Kidney tubule cell (primary cell): ENCODE measurements at places on chromosomes 2 and 18.
A peak's percentile ranks its signal among the peaks of the same experiment; 100 is the strongest.

DNA sequence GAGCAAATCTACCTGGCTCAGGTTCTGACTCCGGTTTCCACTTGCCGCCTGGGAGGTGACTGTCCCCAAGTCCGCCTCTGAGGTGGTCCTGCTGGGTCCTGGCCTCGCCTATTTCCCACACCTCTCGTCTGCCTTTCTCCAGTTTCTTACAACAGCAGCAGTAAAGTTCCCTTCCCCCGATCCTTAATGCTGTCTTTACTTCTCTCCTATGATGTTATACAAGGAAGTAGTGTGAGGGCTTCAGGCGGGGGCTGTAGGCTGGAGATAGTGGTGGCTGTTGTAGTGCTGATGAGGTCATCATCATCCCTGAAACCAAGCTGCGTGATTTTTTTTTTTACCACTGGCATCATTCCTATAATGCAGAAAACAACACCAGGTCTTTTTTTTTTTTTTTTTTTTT, 18.9 kb downstream of the TGIF1 start:
- peak; percentile 54 for DNase-seq

DNA sequence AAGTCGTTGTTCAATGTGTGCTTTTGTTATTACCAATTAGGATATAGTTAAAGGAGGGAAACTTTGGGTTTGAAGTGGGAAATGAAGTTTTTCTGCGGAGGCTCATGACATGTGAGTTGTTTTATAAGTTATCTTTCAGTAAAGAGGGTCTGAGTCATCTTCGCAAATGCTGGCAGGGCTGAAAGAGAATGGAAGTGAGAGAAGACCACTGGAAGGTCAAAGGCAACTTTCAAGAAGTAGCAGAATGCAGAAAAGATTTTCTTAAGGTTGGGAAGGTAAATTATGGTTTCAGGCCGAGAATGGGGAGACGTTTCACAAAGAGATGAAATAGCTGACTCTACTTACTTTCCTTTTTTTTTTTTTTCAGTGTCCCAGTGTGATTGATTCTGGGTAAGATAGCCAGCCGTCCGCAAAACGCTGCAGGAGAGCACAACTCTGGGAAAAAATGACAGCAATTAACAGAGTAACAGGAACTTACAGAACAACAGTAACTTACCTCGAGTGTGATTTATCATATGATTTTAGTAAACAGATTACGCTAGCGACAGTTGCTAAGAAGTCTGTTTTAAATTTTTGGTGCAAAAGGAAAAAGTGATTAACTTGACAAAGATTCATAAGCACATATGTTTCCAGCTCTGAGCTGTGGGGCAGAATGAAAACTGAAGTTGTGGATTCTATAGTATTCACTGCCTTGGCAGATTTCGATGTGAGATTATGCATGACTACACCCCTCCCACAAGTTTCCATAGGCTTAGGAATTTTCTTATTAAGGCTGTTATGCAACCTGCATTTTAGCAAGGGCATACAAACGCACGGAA, 46.8 kb upstream of the ACTR3 start:
- DNase-seq = peak; percentile 50

- no peak for DNase-seq
These were observed 791.1 kb upstream of the SOX11 start for GRCh38 chr2:4900861-4901770.

DNA sequence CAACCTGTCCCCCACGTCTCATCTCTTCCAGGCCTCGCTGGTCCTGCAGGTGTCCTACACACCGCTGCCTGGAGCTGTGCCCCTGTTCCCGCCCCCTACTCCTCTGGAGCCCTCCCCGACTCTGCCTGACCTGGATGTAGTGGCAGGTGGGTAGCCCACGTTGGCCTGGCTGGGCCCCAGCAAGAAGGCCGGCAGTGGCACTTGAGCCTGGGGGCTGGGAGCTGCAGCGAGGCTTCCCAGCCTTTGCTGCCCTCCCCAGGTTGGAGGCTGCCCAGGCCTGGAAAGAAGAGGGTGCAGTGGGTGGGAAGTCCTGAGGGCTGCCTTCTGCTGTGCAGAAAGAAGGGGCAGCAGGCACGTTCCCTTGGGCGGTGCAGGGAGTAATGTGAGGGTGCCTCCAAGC, 58.4 kb downstream of the DYSF start:
- no peak for DNase-seq

DNA sequence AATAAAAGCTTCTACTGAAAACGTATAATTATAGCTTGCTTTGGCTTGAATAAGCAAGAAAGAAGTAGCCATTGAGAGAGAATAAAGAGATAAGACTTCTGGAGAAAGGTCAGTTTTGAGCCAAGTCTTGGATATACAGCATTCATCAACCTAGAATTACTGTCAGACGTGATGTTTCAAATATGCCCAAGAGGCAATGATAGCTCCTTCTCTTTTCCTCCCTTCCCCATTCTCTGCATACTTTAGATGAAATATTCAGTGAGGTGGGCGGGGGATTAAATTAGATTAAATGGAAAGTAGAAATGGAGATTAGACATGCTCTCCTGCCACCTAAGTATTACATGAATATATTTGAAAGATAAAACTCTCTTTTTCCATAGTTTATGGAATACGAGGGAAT, 8.7 kb downstream of the ANTXR1 start:
- no peak for DNase-seq

DNA sequence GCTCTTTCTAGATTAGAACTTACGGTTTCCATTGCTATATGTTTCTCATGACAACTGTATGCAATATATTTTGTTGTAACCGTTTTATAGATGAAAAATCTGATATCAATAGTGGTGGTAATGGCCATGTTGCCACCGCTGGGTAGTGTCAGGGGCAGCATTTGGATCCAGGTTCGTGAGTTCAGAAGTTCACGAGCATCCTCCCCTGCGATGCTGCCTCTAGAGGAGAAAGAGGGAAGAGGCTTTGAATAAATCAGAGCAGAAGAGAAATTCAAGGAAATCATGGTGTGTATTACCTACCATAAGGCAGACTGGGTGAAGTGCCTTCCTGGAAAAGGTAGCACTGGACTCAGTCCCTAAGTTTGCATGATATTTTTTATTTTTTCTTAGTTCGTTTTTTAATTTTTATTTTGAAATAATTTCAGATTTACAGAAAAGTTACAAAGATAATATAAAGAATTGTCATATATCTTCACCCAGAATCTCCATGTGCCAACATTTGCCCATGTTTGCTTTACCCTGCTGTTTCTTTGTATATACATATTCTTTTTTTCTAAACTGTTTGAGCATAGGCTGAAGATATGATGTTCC, 3.3 kb upstream of the ZBTB7C start:
- peak; percentile 55 for DNase-seq

DNA sequence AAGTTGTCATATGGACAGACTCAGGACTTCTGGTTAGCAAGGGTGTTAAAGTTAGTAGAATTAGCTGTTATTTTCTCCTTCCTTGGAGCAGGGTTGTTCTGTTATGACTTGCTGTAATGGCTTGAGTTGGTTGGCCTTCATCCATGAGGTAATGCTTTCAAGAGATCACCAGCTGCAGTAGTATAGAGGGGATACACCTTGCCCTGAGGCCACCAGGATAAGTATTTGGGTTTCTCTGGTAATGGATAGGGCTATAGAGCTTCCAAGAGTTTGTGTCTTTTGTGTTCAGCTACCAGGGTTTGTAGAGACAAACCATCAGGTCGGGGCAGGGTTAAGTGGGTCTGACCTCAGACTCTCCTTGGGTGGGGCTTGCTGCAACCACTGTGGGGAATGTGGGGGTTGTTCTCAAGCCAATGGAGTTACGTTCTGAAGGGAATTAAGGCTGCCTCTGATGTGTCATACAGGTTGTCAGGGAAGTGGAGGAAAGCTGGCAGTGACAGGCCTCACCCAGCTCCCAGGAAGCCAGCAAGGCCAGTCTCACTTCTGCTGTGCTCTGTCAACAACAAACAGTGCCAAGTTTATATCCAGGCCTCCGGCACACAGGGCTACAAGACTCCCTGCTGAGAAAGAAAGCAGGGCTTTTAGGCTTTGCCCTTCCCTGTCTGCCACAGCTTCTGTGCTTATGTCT, 356.6 kb downstream of the SPAG16 start:
- peak; percentile 7 for DNase-seq

DNA sequence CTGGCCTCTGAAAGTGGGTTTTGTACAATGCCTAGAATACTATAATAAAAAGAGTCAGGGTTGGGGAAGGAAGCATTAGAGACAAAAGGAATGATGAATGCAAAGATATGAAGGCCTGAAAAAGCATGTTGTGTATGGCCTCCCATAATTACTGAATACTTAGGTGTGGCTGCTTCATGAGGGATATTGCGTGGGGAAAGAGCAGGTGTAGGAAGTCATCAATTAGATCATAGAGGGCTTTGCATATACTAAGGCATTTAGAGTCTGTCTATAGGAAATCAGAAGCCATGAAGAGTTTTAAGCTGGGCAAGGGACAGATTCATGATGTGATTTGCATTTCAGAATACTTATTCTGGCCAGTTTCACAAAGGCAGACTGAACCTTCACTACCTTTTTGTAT, 48.2 kb downstream of the NCOA1 start:
- no peak for DNase-seq

- DNase-seq = peak; percentile 14
These were observed 48.5 kb upstream of the HNRNPA3 start for GRCh38 chr2:177164131-177164530.

DNA sequence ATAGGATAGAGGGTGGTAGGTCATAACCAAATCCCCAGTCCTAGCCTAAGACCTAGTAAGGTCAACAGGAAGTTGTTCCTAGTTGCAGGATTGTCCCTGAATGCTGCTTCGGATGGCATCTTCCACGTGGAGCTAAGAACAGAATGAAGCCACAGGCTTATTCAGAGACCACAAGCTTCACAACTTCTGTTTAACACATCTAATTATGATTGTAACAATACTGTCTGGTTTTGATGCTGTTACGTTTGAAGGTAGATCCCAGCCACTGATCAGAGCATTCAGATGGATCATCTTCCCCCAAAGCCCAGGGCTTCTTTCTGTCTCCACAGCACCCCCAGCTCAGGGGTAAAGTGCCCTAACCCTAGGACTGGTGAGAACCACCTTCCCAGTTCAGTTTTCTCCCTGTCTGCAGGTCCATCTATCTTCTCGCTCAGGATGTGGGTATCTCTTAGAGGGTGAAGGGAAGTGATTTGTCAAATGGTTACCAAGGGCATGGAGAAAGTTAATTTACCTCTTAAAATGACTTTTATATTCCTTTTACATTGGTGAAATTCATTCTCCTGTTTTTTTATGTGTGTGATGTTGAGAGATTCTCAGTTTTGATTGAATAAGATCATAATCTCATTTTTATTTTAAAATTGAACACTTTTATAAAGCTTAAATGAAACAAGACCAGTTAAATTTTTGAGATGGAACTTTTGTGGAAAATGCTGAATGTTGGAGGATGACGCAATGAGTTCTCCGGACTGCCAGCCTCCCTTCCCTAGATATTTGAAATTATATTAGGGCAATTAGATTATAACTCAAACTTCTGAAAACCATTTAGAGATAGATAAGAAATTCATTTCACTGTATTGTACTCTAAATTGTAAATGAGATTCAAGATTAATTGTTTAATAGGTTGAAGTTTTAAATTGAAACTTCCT, 66.5 kb downstream of the RHBDD1 start:
- no peak for DNase-seq

DNA sequence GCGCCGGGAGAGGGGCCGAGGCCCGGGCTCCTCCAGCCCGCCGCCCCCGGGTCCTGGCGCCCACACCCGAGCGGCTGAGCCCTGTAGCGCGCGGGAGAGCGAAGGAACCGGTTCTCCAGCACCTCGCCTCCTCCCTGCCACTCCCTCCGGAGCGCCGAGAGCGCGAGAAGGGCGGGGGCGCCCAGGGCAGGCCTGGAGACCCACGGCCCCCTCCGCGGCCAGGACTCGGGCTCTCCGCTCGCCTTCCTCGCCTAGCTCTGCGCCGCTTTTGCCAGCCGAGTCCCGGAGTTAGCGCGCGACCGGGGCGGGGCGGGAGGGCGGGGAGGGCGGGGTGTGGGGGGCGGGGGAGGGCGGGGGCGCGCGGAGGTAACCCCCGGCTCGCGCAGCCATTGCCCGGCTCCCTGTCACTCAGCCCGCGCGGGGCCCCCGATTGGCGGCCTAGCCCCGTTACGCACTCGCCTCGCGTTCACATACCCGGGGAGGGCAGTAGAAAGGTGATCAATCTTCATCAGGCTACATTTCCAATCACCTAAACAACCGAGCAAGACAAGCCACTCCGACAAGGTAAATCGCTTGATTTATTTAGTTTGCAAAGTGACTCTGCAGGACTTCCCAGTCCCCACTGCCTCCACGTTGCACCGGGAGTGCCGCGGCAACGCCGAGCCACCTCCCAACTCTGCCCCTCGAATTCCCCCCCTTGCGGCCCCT, at the start of gene OTX1:
OTX1 (plus strand) TSS at position 497 of the 708 bp plus-strand sequence. CDS start 2,161 bp downstream, outside the sequence.
- DNase-seq = peak; percentile 85

- DNase-seq = peak; percentile 70
These were observed 796 bp upstream of the DYSF start for GRCh38 chr2:71452565-71452964.

DNA sequence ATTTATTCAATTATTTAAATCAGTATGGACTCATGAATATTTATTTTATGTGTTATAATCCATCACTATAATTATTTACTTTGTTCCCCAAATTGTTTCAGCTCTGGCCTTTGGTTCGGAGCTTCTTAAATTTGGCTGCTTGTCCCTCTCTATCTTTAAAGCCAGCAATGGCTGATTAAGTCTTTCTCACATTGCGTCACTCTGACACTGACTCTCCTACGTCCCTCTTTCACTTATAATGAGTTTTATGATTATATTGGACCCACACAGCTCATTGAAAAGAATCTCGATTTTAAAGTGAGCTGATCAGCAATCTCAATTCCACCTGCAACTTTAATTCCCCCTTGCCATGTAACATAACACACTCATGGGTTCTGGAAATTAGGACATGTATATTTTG, 185.2 kb upstream of the SLC39A10 start:
- DNase-seq = no peak

GRCh38 chr18:36856815-36857214, 27.9 kb downstream of the KIAA1328 start:
- DNase-seq = peak; percentile 16

DNA sequence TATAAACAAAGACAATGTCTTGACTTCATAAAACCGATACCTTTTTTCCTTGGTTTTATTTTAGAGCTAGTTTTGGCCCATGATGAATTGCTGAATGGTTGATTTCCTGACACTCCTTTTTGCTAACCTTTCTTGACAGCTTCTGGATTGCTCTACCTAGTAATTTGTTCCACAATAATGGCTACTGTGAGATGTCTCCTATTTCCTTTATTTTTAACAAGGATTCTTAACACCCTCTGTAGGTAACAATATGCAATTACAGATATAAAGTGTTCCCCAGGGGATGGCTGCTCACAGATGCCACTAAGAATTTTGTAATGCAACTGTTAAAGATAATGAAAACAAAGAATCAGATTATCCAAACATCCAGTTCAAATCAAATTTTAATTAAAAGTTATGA, 100.8 kb upstream of the ATP5MC3 start:
- peak; percentile 54 for DNase-seq

- DNase-seq = peak; percentile 66
These were observed 88.5 kb downstream of the DYNAP start for GRCh38 chr18:54679318-54680149.

- DNase-seq = no peak
These were observed 1169.3 kb downstream of the DSC3 start for GRCh38 chr18:29873211-29873610.

DNA sequence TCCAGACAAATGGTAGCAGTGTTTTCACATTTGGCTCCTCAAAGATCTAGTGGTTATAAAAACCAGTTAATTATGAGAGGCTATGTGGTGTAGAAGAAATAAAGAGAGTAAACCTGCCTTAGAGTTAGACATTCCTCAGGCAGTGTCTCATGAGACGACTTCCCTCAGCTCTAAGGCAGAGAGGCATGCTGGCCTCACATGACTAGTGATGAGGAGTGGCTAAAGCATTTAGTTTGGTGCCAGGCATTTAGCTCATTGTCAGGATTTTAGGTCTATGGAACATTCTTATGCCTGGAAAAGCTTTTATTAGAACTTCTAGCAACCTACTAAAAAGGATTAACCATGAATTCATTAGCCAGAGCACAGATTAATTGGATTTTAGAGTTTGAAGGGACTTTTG, 90.3 kb downstream of the RPRM start:
- peak; percentile 71 for DNase-seq
